Coronary artery (tissue), 2 donors: ENCODE measurements at places on chromosomes 6 and 20.

GRCh38 chr6:16670183-16670582 is 91.1 kb downstream of the ATXN1 start:
- no peak for DNase-seq

DNA sequence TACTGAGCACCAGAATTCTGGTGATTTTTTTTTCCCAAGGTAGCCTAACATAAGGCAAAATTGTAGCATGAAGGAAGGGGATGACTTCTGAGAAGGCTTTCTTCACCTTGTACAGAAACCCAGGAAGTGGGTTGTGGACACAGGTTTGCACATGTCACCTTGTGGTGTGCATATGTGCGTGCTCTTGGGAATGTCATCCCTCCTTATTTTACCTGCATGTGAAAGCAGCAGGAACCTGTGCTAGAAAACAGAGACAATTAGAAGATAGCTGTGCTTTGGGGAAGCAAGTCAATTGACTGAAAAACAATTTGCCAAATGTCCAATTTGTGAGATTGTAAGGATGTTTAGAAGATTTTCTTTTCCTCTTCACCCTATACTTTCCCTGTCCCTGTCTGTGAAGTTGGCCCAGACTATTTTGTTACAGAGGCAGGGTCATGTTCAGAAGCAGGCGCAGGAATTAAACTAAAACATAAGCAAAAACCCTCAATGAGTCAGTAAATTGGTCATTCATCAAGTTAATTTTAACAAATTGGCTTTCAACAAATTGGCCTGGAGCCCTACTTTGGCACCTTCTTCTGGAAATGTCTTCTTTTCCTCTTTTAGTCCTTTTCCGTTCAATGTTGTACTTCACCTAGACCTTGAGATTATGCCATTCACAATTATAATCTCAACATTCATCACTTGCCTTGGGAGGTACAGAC is 261.2 kb downstream of the ADGB start:
- DNase-seq: no peak

DNA sequence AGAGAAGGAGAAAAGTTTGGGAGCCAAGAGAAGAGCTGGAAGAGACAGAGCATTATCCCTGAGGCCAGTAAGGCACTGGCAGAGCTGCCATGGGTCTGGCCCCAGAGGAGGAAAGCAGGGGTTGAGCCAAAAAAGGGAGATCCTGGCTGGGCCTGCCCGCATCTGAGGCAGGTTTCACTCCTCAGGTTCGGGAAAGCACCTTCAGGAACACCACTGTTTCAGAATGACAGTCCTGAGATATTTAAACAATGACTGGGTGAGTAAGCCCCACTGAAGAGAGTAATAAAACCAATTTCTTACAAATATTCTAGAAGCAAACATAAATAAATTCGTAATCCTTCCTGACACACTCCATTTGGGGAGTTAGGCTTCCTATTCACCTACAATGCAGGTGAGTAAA is 152.2 kb downstream of the BACH2 start:
- no peak for DNase-seq

GRCh38 chr6:41247882-41248705 is 19.9 kb downstream of the TREML4 start:
- peak; percentile 43 for DNase-seq

DNA sequence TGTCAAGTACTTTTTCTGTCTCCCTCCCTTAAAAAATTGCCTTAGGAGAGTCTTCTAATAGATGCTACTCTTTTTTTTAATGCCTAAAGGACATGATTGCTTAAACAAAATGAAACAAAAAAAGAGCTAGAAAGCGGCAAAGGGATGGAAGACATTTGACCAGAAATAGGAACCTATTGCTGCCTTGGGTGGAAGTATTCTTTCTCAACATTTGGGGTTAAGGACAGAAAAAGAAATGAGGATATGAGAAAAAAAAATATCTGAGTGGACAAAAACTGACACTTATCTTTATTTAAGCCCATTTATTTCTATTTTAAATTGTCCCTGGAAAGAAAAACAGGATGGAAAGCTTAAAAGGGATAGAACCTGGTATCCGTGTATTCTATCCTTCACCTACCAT is 664.9 kb upstream of the CITED2 start:
- no peak for DNase-seq
